ENCODE measurements at places on chromosomes 12 and 14.

- DNase-seq = no peak
Observed at GRCh38 chr12:46364777-46365580, 7.6 kb downstream of the SLC38A2 start.

GRCh38 chr12:14605401-14605989 is 37.8 kb upstream of the PLBD1 start:
- no peak for DNase-seq

GRCh38 chr14:89085737-89086382 is 261.4 kb downstream of the TTC8 start:
- no peak for DNase-seq

DNA sequence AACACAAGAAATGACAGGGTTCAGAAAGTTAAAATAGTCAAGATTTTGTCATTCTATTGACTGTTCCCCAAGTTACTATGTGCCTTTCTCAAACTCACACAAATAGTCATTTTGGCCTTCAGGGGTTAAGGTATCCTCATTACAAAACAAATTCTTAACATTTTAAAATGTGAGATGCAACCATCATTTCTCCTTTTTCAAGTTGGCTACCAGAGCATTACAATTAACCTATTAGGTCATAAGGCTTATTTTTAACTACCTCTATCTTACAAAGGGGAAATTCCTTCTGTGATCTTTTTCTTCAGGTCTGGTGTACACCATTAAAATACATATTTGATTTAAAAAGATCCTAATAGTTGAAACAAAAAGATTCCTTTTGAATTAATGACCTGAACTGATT is 61.2 kb downstream of the SLC38A1 start:
- DNase-seq = no peak

DNA sequence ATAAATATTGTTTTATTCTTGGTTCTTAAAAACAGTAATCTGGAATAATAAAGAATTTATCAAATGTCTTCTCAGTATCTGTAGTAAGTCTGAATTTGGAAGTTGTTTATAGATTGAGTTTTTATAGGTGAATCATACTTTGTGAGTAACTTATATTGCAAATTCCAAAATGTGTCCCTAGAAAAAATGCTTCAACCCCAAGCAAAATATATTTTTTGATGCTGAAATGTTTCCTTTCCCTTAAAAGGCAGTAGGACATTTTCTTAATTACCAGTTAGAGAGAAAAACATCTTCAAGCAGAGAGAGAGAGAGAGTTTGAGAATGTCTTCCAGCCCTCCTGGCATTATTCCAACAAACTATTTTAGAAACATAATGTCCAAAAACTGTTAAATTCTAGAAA is 37.9 kb downstream of the PELI2 start:
- DNase-seq = no peak

DNA sequence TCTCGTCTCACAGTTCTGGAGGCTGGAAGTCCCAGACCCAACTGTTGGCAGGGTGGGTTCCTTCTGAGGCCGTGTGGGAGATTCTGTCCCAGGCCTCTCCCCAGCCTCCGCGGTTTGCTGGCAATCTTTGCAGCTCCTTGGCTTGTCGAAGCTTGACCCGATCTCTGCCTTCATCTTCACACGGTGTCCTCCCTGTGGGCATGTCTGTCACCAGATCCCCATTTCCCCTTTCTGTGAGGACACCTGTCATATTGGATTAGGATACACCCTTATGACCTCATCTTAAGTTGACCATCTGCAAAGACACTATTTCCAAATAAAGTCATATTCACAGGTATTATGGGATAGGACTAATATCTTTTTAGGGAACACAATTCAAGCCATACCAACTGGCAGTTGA is 22.6 kb upstream of the LRP1-AS start:
- no peak for DNase-seq

GRCh38 chr12:15393995-15394394 is 71.7 kb downstream of the PTPRO start:
- DNase-seq = no peak

DNA sequence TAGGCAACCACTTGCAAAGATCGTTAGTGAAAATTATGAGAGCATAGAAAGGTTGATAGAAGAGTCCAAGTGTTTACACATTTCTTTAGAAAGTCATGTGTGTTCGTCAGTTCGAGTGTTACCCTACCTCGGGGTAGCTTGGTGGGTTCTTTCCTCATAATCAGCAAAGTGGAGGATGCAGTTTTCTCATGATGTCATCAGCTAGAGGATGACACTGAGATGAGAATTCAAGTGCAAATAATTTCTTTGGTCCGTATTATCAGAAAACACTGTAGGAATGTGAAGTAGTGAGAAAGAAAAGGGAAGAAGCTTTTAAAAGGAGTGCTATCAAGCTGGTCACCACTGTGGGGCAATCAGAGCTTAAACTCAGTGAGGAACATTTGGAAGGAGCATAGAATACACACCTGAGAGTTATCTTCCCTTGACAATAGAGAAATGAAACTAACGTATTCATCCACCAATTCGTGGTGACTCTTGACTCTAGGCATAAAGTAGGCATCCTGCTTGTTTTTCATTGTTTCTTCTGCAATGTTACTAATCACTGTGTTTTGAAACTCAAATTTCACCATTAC is 1340.9 kb upstream of the TMEM132C start:
- DNase-seq = no peak

DNA sequence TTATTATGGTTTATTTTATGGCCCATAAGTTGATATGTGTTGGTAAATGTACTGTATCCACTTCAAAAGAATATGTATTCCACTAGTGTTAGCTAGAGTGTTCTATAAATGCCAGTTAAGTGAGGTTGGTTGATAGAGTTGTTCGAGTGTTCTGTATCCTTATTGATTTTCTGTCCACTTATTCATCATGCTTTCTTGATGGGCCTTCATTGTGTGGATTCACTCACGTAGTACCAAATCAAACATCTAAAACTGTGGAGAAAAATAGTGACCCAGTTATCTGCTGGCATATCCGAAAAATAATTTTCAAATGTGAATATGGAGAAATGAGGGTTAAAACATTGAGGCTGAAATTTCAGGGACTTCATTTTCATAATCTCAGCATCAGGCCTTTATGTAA is 230.4 kb downstream of the TRHDE start:
- no peak for DNase-seq

GRCh38 chr12:62128175-62128975 is 131.8 kb upstream of the USP15 start:
- DNase-seq = no peak
